ENCODE measurements at places on chromosomes 1 and 21.

- H3K27ac ChIP-seq, result no peak overlapping the region
- H3K4me3 ChIP-seq, result no peak overlapping the region
- no peaks in the 10 kb centered on the region for H3K4me1 ChIP-seq
- no peaks in the 10 kb centered on the region for H3K36me3 ChIP-seq
- no peaks in the 10 kb centered on the region for H3K27me3 ChIP-seq
- DNase-seq, result no peak
Observed at GRCh38 chr21:41091616-41092015, 76.3 kb upstream of the BACE2 start.

GRCh38 chr1:241631674-241632073 is 8.5 kb downstream of the CHML start:
- no peaks in the 10 kb centered on the region for H3K4me1 ChIP-seq
- no peaks in the 10 kb centered on the region for H3K27me3 ChIP-seq
- no peaks in the 10 kb centered on the region for H3K36me3 ChIP-seq
- no peak overlapping the region for H3K27ac ChIP-seq
- DNase-seq, result no peak
- no peak overlapping the region for H3K4me3 ChIP-seq

GRCh38 chr1:8376358-8376840 is 58.5 kb downstream of the SLC45A1 start:
- H3K27ac ChIP-seq, result no peak overlapping the region
- H3K27me3 ChIP-seq, result no peaks in the 10 kb centered on the region
- peaks cover 33% of the 10 kb centered on the region for H3K4me1 ChIP-seq

DNA sequence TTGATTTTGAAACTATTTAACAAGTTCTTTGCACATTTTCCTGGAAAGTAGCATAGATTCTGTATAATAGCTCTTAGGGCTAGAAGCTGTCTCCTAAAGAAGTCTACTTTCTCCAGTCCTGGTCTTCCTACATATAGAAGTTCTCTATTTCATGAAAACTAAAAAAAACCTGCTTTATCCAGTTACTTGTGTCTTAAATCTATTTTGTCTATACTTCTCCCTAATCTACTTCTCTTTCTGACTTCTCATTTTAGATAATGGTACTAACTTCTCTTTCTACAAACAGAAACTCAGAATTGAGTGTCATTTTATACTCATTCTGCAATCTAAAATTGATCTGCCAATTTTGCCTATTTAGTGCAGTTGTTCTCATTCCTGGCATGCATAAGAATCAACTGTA is 28.7 kb downstream of the PDE4B start:
- no peak for DNase-seq
- H3K4me3 ChIP-seq, result no peak overlapping the region
- H3K36me3 ChIP-seq, result no peaks in the 10 kb centered on the region
- no peak overlapping the region for H3K27ac ChIP-seq
- no peaks in the 10 kb centered on the region for H3K27me3 ChIP-seq
- no peaks in the 10 kb centered on the region for H3K4me1 ChIP-seq

DNA sequence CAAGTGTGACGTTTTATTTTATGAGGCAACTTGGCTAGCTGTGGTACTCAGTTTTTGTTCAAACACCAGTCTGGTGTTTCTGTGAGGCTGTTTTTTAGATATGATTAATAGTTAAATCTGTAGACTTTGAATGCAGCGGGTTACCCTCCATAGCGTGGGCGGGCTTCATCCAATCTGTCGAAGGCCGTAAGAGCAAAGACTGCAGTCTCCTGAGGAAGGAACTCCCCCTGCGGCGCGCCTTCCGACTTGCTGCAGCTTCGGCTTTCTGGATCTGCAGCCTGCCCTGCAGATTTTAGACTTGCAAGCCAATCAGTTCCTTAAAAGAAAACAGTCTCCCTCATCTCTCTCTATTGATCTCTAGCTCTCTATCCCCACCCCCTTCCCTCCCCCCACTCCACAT is 4.2 kb upstream of the ZNF496 start:
- peaks cover 14% of the 10 kb centered on the region for H3K4me1 ChIP-seq
- H3K36me3 ChIP-seq, result no peaks in the 10 kb centered on the region
- H3K27ac ChIP-seq, result no peak overlapping the region

DNA sequence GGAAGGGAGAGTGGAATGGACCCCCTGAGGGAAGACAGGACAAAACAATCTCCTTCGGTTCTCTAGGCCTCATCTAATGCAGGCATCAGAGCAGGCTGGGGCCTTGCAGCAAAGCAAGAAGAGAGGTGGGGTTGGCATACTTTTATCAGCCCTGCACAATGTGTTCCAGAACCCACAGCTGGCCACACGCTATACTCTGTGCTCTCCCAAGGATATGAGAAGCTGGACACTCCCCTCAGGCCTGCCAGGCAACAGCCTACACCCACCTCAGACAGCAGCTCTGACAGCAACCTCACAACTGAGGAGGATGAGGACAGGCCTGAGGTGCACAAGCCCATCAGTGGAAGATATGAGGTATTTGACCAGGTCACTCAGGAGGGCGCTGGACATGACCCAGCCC is 27.3 kb downstream of the LY9 start:
- no peaks in the 10 kb centered on the region for H3K4me1 ChIP-seq
- no peaks in the 10 kb centered on the region for H3K36me3 ChIP-seq
- no peak for DNase-seq

- H3K4me3 ChIP-seq, result peak overlapping the region; percentile 56
- H3K36me3 ChIP-seq, result no peaks in the 10 kb centered on the region
- peak overlapping the region; percentile 92 for H3K27ac ChIP-seq
- peaks cover 12% of the 10 kb centered on the region for H3K4me1 ChIP-seq
- DNase-seq, result peak; percentile 58
- no peaks in the 10 kb centered on the region for H3K27me3 ChIP-seq
Observed at GRCh38 chr1:67685558-67686266, 711 bp downstream of the GADD45A start.

GRCh38 chr21:35367553-35367952 is 318.5 kb upstream of the RUNX1 start:
- DNase-seq, result no peak
- peaks cover 5% of the 10 kb centered on the region for H3K27me3 ChIP-seq
- H3K4me1 ChIP-seq, result no peaks in the 10 kb centered on the region
- no peak overlapping the region for H3K27ac ChIP-seq
- no peaks in the 10 kb centered on the region for H3K36me3 ChIP-seq

- no peaks in the 10 kb centered on the region for H3K27me3 ChIP-seq
- no peak overlapping the region for H3K4me3 ChIP-seq
- no peaks in the 10 kb centered on the region for H3K36me3 ChIP-seq
- H3K4me1 ChIP-seq, result peaks cover 17% of the 10 kb centered on the region
- no peak overlapping the region for H3K27ac ChIP-seq
Observed at GRCh38 chr1:64490213-64490818, 20.4 kb downstream of the CACHD1 start.

Measured in adrenal gland (tissue), 19 donors.